Nucleus accumbens (tissue), 56 donors: ENCODE measurements at places on chromosomes 5 and 9.

DNA sequence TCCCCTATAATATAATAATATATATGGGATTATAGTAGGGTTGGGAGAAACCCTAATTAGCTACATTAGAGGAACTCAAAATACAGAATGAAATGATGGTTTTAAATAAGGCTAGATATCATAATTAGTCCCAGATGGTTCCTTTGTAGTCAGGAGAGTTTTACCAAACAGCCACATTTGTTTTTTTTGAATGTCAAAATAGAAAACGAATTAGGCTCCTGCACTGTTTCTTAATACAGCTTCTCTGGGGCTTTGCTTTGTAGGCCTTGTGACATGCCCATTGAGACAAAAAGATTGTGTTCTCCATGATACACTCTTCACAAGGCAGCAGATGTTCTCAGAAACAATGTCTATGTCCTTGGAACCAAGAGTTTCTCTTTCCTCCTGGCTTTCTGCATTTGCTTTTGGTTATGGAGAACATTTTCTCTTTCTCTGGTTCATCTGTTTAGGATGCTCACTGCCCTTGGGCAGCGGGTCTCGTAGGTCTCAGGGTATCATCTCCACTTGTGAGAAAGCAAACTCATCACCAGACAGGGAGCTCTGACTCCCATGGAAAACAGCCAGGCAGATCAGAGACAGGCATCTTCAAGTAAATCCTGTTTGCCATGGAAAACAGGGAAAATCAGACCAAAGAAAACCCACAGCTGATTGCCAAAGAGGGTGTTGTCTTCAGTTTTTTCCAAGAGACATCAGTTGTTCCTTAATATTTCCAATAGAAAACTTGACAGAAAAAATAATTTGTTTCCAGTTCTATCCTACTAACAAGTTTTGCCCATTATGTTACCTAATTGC is 54.1 kb upstream of the RPS23 start:
- no peak for DNase-seq

- no peak for DNase-seq
These were observed 5.7 kb downstream of the FGD3 start for GRCh38 chr9:92952906-92953610.

- peak; percentile 79 for DNase-seq
These were observed 125.1 kb downstream of the C9orf50 start for GRCh38 chr9:129495620-129496472.

GRCh38 chr9:109935406-109936087 is 155.5 kb downstream of the PALM2AKAP2 start:
- no peak for DNase-seq

GRCh38 chr5:132099905-132100304 is 26.3 kb downstream of the CSF2 start:
- DNase-seq, result no peak

GRCh38 chr5:176901260-176902101 is 2.3 kb upstream of the HK3 start:
- DNase-seq, result no peak

GRCh38 chr5:131396015-131396414 is 132.2 kb downstream of the CDC42SE2 start:
- no peak for DNase-seq

- DNase-seq, result no peak
These were observed 18.9 kb upstream of the GDA start for GRCh38 chr9:72130321-72130720.

DNA sequence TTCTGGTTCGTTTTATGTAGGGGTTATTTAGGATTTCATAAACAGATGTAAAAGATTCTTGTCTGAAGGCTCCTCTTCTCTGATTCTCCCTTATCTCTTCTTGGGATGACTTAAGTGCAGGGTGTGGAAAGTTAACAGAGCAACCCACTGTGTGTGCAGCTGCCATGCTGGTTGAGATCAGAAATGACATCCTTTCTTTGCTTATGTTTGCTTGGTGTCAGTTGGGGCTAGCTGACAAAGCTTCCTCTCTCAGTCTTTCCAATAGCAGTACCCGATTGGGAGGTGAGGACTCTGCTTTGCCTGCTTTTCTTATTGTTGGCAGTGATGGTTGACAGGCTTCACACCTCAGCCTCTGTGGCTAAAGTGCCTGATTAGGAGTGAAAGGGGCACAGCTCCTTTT is 26.5 kb downstream of the OGN start:
- no peak for DNase-seq

GRCh38 chr9:137136881-137137607 is 1.9 kb upstream of the GRIN1 start:
- DNase-seq, result no peak

- DNase-seq, result no peak
These were observed 7.8 kb upstream of the ANP32B start for GRCh38 chr9:97975376-97975775.

DNA sequence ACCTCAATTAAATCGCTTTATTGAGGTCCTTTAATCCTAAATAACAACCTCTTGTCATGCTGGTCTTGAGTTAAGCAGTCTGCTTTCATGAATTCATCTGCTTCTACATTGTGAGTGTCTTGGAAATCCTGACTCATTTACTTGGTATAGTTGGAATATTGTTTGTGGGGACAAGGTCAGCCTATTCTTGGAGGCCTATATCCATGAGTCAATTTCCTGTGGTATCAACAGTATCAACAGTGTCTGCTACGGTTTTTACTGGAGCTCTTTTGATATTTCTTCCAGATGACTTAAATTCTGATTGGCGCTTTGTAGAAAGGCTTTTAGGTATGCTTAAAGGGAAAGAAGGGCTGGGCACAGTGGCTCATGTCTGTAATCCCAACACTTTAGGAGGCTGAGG is 71.2 kb upstream of the PARP8 start:
- no peak for DNase-seq

GRCh38 chr5:113092683-113093082 is 116.1 kb downstream of the DCP2 start:
- no peak for DNase-seq

DNA sequence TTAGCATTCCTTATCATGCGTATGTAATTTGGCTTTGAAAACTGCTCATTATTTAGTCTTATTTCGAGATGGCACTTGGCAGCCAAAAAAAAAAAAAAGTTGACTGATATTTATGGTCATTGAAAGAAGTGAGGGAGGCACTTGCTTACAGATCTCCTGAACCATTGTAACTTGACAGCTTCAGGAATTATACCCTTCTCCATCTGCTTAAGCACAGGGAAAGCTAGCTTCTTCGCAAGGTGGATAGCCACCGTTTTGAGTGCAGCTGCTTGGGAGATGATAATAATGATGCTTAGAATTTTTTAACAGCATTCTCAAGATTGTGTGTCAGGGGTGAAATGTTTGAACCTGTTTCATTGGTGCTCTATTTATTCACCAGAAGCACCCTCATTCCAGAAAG is 116.1 kb downstream of the GIN1 start:
- no peak for DNase-seq

GRCh38 chr5:75049456-75050351 is 2.7 kb downstream of the GCNT4 start:
- DNase-seq, result no peak

GRCh38 chr5:72177538-72177937 is 70.3 kb downstream of the MAP1B start:
- DNase-seq, result no peak

DNA sequence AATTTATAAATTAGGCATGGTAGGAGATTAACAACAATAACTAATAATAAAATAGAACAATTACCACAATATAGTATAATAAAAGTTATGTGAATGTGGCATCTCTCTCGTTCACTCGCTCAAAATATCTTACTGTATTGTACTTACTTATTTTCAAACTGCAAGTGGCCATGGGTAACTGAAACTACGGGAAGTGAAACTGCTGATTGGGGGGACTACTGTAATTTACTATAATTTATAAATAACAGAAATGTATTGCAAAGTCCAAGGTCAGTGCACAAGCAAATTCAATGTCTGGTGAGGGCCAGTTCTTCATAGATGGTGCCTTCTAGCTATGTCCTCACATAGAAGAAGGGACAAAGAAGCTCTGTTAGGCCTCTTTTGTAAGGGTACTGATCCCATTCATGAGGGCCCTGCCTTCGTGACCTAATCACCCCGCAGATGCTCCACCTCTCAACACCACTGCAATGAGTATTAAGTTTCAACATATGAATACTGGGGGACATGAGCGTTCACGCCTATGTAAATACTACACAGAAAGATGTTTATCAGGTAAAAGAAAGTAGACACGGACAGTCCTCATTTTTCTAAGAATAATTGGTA is 39.0 kb downstream of the KCNIP1 start:
- no peak for DNase-seq

GRCh38 chr5:116315531-116315930 is 230.7 kb downstream of the COMMD10 start:
- no peak for DNase-seq

DNA sequence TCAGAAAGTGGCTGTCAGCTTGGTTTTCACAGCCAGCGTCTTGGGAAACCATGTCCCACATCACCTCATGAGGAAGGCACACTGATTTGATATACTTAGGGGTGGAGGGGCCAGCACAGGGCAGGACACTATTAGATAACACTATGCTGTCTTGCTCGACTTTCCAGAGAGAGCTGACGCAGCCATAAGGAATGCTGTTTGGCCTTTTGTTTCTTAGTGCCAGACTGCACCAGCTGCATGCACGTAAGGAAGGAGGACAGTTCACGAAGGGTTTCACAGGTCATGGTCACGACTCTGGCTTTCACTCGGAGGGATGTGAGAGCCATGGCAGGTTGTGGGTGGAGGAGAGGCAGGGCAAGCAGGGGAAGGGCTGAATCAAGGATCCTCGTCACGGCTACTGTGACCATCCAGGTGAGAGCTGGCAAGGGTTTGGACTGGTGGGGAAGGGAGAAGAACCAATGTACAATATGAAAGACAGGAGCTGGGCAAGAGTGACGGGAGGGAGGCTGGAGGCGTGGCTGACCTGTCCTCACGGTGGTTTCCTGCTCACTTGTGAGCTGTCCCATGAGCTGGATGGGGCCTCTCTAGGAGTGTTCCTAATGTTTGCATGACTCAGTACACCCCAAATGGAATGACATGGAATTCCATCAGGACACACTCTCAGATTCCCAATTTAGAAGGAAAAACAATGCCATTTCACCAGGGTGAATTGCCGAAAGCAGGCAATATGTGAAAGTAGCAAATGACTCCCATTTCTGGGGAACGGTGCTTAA is 61.7 kb downstream of the OTULIN start:
- no peak for DNase-seq
